ENCODE measurements at places on chromosomes 5 and 9.

- DNase-seq = no peak
Measured at GRCh38 chr5:176664479-176664878, 17.2 kb downstream of the TSPAN17 start.

- no peak for DNase-seq
Measured at GRCh38 chr5:112929336-112930081, 7.5 kb upstream of the REEP5 start.

- no peak for DNase-seq
Measured at GRCh38 chr5:67188274-67189078, 8.1 kb downstream of the CD180 start.

- DNase-seq = no peak
Measured at GRCh38 chr5:150163547-150164059, 3.0 kb upstream of the CDX1 start.

DNA sequence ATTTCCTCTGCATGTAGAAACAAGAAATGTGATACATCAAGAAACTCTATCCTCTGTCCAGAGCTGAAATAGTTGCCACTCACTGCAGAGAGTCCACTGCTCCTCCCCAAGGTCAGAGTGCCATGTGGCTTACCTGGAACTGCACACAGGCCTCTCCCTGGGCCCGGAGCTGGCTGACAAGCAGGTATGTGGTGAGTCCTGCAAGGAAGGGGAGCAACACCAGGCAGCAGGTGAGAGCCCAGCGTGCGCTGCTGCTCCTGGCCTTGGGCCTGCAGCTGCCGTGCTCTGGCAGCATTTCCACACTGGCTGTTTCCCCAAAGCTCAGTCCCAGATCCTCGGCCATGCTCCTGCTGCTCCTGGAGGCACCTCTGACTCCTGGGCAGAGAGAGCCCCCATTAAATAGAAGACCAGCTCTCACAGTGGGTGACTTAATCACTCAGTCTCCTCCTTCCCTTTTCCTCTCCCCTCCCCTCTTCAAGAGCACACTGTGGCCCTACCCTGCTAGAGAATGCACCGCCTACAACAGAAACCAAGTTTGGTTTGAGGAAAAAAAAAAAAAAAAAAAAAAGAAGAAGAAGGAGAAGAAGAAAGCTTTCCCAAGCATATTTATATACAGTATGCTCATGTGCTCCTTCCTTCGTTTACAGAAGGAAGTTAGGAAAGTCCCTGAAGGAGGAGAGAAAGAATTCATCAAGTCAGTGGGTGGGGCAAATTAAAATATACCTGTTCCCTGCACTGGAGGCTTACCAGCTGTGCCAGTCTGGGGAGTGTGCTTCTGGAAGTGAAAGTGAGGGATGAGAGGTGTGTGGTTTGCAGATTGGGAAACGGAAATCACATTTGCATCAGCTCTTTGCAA, at the start of gene TNFSF15:
TSS of gene TNFSF15 (minus strand) at position 370 of the 856 bp plus-strand sequence. CDS start at position 343, 27 bp downstream.
- DNase-seq = no peak

GRCh38 chr9:27333241-27334052, 36.5 kb upstream of the EQTN start:
- DNase-seq = peak; percentile 51

DNA sequence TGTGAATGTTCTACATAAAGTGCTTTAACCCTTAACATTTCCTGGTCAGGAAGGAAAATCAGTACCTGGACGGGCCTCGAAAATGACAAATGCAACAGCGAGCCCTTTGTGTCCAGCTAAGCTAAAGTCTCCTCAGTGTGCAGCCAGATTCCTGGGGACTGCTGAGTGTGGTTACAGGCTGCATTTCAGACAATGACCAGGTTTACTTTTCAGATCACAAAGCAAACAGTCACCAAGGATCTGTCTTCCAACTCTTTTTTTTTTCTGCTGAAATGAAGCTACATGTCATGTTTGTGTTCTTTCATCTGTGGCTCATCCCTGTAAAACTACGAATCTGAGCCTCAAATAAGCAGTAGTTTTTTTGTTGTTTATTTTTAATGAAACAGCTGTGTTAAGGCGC, 20.8 kb downstream of the SLC46A2 start:
- DNase-seq = no peak
